Activated CD4-positive, alpha-beta memory T cell treated with anti-CD3 and anti-CD28 coated beads, Interleukin-2, amount 10 ng/mL, durations not matched to agents 7 days and 5 days (primary cell): ENCODE measurements at places on chromosomes 3 and 15. TPM values are rescaled to one million over a fixed set of nuclear protein-coding genes. Genes with fewer than 3 reads are reported as not detected.

PLOD2 gene
- total RNA-seq: 1.1 TPM

- no peak for DNase-seq
Measured at GRCh38 chr3:19348941-19349564, 200.7 kb downstream of the KCNH8 start.

GRCh38 chr15:82039871-82040270 is 5.9 kb downstream of the MEX3B start:
- no peak for DNase-seq

CHRD gene
- not detected for total RNA-seq

DNA sequence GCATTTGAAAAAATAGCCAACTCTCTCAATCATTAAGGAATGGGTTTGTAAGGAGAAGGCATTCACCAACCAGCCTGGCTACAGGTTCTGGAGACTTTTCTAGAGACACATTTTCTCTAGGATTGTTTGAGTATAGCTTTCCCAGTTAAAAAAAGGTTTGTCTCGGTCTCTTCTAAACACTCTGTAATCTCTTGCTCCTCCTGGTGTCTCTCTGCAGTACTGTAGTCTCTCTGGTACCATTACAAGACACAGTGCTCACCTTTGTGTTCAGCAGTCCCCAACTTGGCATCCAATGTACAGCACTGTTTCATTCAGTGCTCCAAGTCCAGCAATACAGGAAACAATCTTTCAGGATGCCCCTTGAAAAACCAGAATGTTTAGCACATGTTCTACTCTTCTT is 534.4 kb downstream of the ZNF385D start:
- no peak for DNase-seq

GRCh38 chr3:40341671-40342070 is 32.2 kb downstream of the EIF1B start:
- DNase-seq: no peak

GRCh38 chr3:123202451-123202850 is 708 bp downstream of the SEC22A start:
- no peak for DNase-seq

DNA sequence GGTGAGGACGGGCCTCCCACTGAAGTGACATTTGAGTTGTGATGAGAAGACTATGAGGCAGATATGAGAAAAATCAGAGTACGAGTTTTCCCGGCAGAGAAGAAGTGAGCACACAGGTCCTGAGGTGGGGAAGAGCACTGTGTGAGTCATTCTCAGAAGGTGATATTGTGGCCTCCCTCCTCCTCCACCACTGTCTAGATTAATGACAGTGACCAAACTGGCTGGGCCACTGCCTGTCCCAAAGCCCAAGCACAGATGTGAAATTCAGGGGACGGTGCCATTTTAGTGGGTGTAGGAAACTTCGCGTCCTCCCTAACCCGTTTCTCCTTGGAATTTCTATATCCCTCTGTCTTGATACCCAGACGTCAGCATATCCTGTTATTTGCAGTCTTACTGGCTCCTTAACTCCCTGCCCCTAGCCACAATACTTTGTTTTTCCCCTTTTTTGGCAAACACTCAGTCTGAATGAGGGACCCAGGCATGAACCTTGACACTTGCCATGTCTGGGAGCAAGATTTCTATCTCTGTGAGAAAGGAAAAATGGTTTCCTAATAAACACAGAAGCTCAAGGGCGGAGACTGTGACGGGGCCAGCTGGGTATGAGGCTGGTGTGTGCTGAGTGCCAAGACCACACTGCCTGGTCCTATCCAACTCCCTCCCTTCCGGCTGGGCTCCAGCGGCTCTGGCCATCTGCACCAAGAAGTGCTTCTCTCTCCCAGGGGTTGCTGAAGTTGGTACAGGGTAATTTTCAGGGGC is 15.2 kb downstream of the PRICKLE2 start:
- no peak for DNase-seq

GOLGA8S gene
- total RNA-seq: 0.38 TPM

GOLGA8N gene
- total RNA-seq: 13.2 TPM

- DNase-seq: no peak
Measured at GRCh38 chr3:13093687-13094086, 20.5 kb upstream of the IQSEC1 start.

SLC7A14 gene
- not detected for total RNA-seq

TMEM212 gene
- total RNA-seq: not detected

ZDHHC23 gene
- 3.1 TPM for total RNA-seq

- no peak for DNase-seq
Measured at GRCh38 chr3:42476225-42477125, 26.0 kb upstream of the VIPR1 start.

SPTSSB gene
- total RNA-seq: not detected

CLDN11 gene
- not detected for total RNA-seq

GRCh38 chr15:46280762-46281542 is 646.1 kb downstream of the SQOR start:
- DNase-seq: no peak

DNA sequence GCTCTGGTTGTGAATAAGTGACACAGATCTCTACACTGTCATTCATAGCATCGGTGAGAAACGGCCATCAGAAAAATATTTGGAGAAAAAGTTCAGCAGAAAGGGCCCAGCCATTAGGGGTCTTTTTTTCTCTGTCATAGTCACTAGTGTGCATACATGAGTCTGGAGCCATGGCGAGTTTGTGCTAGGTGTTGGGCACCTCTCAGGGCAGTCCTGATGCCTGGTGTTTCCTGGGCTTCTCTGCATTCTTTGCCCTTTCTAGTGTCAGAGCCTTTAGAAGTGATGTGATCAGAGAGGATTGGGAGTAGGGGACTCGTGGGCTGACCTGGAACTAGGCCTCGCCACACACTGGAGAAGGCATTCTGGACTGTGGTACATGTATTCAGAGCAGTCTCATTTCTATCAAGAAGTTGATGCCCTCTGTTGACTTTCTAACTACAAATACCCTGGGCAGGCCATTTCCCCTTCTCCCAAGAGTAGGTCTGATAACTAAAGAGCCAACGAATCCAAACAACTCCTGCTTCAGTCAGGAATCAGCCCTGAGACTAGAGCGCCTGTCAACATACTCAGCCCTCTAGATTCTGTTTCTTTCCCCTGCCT is 1.6 kb downstream of the KY start:
- no peak for DNase-seq

- no peak for DNase-seq
Measured at GRCh38 chr3:112640276-112640929, 540 bp downstream of the CCDC80 start.

- no peak for DNase-seq
Measured at GRCh38 chr15:54559405-54560069, 581.3 kb downstream of the UNC13C start.

DNA sequence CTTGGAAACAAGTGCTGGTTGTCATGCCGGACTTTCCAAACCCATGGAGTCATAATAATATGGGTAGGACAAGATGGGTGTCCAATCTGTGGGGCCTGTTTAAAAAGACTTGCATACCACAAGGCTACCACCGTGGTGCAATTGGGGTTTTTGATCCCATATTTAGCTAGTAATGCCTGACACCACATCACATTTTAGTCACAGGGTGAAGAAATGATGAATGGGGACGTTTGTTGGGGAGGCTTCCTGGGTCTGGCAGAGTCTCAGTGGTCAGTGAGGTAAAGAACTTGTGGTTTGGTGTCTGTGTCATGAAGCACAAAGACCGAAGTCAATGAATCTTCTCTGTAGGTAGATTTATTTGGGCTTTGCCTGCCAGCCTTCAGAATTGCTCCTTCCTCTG is 31.0 kb downstream of the P3H2 start:
- DNase-seq: no peak

- no peak for DNase-seq
Measured at GRCh38 chr3:170750478-170750830, 119.5 kb downstream of the RPL22L1 start.

- no peak for DNase-seq
Measured at GRCh38 chr3:150412561-150413231, 4.6 kb downstream of the TSC22D2 start.

- DNase-seq: no peak
Measured at GRCh38 chr3:106829206-106829605, 548.0 kb upstream of the CCDC54 start.

GRCh38 chr3:143565951-143566350 is 282.3 kb downstream of the SLC9A9 start:
- DNase-seq: no peak

DNA sequence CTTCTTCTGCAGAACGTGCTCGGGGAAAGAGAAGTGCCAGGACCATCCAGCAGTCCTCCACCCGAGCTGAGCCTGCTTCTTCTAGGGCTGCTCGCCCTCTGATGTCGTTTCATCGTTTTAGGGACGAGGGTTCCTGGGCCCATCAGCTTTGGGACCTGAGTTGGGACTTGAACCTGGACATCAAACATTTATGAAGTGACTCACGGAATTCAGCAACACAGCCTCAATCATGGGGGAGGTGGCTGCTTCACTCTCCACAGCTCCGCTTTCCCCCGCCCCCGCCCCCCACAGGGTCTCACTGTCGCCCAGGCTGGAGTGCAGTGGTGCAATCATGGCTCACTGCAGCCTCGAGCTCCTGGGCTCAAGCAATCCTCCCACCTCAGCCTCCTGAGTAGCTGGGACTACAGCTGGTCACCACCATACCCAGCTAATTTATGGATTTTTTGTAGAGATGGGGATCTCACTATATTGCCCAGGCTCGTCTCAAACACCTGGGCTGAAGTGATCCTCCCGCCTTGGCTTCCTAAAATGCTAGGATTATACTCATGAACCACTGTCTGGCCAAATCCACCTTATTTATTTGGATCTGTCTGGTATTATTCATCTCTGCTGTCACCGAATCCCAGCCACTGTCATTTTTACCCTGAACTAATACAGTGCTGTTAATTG is 725 bp upstream of the SCAMP2 start:
- peak; percentile 34 for DNase-seq

DNA sequence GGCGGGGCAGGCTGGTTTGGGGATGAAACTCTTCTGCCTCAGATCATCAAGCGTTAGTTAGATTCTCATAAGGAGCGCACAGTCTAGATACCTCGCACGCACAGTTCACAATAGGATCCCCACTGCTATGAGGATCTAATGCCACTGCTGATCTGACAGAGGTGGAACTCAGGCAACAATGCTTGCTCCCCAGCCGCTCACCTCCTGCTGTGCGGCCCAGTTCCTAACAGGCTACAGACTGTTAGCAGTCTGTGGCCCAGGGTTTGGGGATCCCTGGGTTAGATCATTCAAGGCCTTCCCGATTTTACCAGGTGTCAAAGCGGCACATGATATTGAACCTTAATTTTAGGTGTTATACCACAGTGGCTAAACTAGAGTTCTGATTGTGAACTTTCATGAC is 232.8 kb downstream of the UBE2E2 start:
- DNase-seq: no peak

GRCh38 chr3:112649478-112649735 is 8.5 kb upstream of the CCDC80 start:
- DNase-seq: no peak

- no peak for DNase-seq
Measured at GRCh38 chr15:86916671-86917360, 837.1 kb downstream of the AGBL1 start.

SLC22A14 gene
- not detected for total RNA-seq

DNA sequence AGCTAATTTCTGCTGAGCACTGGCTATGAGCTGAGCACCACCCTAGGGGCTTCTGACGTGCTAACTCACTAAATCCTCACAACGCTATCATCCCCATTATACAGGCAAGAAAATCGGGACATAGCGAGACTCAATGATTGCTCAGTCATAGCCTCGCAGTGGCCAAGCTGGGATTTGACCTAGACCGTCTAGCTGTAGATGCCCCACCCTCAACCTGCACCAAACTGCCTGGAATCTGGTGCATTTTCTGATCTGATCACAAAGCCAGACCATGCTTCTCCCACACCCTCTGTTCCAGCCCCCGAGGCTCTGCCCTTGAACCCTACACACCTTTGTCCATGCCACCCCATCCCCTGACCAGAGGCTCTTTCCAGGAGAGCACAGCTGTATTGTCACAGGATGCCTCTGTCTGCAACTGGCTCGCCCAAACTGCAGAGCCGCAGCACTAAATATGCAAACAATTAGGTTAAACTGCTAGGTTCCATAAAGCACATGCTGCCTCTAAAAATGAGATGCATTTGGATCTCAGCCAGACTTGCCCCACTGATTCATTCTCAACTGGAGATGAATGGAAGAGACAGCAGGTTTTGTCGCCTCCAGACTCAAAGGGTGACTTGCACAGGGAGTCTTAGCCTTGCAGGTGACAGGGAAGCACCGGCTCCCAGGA is 95.2 kb downstream of the NUP210 start:
- no peak for DNase-seq

DNA sequence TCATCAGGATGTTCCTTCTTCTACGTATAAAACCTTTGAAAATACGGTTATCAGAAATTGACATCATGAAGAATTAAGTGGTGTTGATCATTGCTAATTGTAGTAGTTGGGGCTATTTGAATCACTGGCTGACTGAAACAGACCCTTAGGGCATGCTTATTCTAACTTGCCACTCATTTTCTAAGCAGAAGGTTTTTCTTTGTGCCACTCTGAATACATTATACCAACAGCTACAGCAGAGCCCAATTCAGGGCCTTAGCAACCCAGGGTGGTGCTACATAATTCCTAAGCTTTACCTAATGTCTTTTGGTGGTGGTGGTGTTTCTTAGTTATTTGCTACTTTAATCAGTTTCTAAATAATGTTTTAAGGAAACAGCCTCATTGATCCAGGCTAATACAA is 524.2 kb downstream of the NLGN1 start:
- DNase-seq: no peak

ECT2 gene
- 67.7 TPM for total RNA-seq

- DNase-seq: no peak
Measured at GRCh38 chr15:25345943-25346342, 92.9 kb downstream of the UBE3A start.

DYNLT2B gene
- 24.0 TPM for total RNA-seq
